GF-D8 (cell line): ENCODE measurements at places on chromosomes 11 and 22.

- DNase-seq = no peak
These were observed 380.1 kb upstream of the SYN3 start for GRCh38 chr22:33438273-33438672.

GRCh38 chr11:88340366-88340935 is 2.9 kb upstream of the CTSC start:
- DNase-seq = no peak

GRCh38 chr11:60131912-60132311 is 43.4 kb downstream of the MS4A2 start:
- no peak for DNase-seq

DNA sequence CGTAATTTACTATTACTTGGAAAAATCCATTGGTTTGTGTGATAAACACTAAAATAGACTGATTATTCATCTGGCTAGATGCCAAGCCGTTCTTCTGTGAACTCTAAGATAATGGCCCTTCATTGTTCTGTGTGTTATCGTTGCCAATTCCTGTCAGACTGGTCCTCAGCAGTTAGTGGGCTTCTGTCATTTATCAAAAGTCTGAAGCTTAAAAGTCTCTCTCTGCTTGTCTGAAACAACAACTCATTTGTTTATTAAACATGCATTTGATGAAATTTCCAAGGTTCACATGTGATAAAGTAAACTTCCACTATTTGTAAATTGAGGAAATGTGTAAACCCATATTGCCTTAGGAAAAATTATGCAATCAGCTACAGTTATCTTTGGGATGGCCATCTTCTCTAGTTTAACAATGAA is 21.1 kb upstream of the RDX start:
- no peak for DNase-seq

GRCh38 chr22:39815932-39816331 is 77.6 kb downstream of the ENTHD1 start:
- no peak for DNase-seq

- DNase-seq = no peak
These were observed 412.7 kb downstream of the ETS1 start for GRCh38 chr11:128174465-128175291.

GRCh38 chr11:76189682-76190081 is 16.6 kb downstream of the WNT11 start:
- no peak for DNase-seq

GRCh38 chr11:110198031-110198729 is 98.2 kb downstream of the RDX start:
- no peak for DNase-seq

- no peak for DNase-seq
These were observed 1246.1 kb upstream of the TENM4 start for GRCh38 chr11:80686889-80687288.
